ENCODE measurements at places on chromosomes 6 and 20.

DNA sequence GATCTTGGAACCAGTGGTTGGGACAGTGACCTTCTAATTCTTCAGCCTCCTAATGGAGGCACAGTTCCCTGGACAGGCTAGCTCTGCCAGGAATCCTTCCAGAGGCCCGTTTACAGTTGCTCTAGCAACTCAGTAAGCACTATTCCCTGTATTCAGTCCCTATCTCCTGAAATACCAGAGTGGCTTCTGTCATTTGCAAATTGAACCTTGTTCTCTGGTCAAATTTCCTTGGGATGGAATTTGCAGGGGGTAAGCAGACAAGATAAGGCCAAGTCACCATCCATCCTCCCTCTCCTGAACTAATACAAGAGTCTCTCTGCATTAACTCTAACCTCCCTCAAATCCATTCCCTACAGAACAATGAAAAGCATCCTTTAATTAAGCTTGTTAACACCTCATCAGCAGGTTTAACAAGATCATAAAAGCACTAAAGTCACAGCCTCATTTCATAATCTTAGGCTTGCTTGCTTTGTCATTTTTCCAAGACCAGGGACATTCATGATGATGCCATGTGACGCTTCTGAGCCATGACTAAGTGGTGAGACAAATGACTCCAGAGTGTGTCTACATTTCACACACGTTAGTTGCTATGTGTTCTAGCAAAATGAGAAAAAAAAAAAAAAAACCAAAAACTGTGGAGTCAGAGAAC lies 37.1 kb downstream of the SLC22A23 start:
- no peak for DNase-seq

DNA sequence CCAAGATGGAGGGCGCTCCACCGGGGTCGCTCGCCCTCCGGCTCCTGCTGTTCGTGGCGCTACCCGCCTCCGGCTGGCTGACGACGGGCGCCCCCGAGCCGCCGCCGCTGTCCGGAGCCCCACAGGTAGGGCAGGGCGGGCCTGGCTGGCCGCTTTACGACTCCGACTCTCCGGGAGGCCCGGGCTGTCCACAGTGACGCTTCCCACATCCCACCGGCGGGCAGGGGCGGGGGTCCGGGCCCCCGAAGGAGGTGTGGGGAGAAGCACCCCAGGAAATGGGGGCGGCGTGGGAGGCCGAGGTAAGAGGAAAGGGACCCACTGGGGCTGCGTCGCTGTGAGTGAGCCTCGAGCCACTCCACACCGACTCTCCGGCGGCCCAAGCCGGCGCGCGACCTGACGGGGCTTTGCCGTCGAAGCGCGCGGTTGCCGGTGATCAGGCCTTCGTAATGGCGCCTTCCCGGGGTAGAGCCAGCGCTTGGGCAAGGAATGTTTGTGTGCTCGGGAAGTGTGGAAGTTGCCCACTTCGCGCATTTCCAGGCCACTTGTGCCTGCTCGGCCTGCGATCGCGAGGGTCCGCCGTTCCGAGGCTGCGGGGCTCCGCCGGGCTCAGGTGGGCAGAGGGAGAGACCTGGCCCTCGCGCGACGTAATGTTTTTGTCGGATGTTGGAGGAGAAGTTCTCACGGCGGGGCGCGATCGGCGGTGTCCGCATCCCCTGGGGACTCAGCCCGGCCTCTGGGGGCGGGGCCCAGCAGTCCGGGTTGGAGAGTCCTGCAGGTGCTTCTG lies 427 bp downstream of the GINM1 start:
- DNase-seq: peak; percentile 66

- no peak for DNase-seq
Observed at GRCh38 chr20:36917240-36917639, 34.3 kb downstream of the SAMHD1 start.

DNA sequence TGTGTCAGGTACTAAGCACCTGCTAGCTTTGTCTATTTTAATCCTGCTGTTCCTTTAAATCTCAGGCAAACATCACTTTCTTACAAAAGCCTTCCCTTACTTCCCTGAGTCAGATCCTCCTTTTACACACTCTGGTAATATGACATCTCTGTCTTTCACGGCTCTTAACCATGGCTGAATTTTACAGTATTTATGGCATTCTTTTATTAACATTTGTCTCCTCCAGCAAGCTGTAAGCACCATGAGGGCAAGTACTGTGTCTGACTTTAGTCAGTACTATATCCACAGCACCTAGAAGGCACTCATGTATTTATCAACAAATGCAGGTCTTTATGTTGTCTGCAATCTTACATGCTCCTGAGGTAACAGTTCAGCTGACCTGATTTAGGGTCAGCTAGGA lies 33.7 kb upstream of the HBS1L start:
- DNase-seq: no peak

DNA sequence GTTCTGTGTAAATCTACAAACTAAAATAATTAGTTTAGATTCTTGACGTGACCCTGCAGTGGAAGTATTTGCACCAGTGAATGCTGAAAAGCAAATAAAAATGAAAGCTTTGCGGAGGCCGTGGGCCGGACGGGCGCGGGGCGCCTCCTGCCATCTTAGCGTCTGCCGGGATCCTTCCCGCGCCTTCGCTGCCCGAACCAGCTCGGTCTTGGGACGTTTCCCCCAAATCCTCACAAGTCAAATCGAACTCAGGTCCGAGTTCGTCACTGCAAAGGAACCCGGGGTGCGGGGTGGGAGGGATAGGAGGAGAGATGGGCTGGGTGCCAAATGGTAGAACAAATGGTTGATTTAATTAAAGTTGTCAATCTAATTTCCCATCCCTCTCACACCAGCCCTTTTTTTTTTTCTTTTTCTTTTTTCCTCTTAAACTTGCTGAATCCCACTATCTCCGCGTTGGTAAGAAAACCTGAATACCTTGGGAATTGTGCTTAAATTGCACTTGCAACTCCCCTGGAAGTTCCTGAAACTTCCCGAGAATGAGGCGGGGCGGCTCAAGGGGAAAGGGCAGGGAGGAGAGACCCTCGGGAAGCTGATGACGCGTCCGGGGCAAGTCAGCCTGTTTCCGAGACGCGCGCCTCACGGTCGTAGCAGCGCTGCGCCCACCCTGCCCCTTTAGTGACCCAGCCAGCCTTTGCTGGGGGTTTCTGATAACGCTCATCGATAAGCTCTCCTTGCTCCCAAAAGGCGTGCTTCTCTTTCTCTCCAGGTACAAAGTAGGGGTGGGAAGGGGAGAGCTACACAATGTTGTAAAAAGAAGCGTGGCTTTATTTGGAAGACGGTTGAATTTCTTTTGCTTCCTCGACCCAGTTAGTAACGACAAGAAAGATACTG lies 1.8 kb downstream of the GJA1 start:
- DNase-seq: peak; percentile 2

DNA sequence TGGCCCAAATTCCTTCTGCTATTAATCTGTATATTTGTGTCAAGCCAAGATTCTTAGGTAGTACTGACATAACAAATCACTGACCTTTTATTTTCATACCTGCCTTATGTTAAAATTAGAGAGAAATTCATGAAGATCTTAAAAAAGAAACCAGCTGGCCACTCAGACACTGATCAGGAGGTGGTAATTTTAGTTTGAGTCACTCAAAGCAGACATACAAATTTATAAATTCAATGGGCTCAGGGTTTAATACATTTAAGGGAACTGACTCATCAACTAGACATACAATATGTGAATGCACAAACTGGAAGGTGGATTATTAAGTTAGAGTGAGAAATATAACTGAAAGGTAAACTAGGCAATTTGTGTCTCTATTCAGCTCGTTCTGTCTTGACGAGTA lies 711.9 kb upstream of the EYS start:
- DNase-seq: no peak

GRCh38 chr6:119122336-119122735 lies 43.9 kb upstream of the FAM184A start:
- no peak for DNase-seq

- DNase-seq: no peak
Observed at GRCh38 chr20:24166123-24166381, 177.5 kb upstream of the GGTLC1 start.

- peak; percentile 43 for DNase-seq
Observed at GRCh38 chr6:27237089-27237803, 10.3 kb upstream of the PRSS16 start.

DNA sequence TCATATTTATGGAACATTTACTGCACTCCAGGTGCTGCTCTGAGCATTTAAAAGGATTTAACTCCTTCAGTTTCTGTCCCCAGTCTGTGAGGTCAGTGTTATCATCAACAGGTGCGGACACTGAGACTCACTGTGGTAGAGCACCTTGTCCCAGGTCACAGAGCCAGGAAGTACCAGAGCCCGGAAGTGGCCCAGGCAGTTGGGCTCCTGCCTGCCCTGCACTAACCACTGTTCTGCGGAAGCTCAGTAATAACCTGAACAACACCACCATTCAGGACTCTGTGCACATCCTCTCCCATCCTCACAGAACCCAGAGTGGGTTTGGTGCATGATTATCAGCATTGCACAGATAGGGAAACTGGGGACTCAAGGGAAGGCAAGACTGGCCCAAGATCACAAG lies 16.8 kb upstream of the SIRPG start:
- DNase-seq: peak; percentile 33

- DNase-seq: no peak
Observed at GRCh38 chr20:25389401-25389857, 1.2 kb downstream of the ABHD12 start.

DNA sequence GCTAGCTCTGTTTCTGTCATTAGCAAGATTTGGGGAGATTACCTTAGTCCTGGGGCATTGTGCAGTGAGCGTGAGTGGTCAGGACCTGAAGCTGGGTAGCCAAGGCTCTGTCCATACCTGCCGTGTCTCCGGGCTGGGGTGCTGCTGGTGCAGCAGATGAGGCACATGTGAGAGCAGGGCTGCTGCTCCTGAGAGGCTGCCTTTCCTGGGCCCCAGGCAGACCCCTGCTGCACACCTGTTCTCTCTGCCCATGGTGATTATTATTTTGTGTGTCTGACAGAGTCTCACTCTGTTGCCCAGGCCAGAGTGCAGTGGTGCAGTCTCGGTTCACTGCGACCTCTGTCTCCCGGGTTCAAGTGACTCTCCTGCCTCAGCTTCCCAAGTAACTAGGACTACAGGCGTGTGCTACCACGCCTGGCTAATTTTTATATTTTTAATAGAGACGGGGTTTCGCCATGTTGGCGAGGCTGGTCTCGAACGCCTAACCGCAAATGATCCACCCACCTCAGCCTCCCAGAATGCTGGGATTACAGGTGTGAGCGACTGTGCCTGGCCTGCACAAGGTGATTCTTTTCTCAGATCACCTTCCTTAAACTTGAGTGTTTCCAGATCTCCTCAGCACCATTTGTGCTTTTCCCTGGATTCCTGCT lies 36.8 kb upstream of the IRF4 start:
- no peak for DNase-seq

- DNase-seq: no peak
Observed at GRCh38 chr6:52024451-52025068, 62.9 kb downstream of the PKHD1 start.

- no peak for DNase-seq
Observed at GRCh38 chr6:126077810-126078776, 91.8 kb downstream of the TRMT11 start.

DNA sequence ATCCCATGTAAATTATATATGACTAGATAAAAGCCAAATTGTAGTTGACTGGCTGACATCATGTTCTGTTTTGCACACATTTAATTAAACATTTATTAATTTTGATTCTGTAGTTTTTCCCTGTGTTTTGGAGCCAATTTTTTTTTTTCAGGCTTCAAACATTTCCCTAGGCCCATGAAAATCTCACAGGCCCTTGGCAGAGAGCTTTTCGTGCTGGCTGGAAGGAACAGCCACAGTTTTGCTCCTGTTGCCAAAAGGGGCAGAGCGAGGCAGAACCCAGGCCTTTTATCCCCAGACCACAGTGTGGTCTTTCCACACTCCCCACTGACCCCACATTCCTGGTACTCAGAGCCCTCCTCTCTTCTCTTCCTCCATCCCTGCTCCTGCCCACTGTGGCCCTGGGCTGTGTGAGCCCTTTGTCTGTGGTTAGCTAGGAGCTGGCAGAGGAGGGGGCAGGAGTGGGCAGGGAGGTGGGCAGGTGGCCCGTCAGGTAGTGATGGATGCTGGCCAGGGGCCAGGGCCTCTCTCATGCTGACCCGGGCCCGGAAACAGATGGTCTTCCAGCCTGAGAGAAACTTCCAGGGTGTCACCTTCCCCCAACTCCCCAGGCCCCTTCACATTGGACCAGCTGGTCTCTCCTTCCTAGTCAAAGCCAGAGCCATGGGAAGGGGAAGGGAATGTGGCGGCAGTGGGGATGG lies 19.4 kb upstream of the CCM2L start:
- no peak for DNase-seq

DNA sequence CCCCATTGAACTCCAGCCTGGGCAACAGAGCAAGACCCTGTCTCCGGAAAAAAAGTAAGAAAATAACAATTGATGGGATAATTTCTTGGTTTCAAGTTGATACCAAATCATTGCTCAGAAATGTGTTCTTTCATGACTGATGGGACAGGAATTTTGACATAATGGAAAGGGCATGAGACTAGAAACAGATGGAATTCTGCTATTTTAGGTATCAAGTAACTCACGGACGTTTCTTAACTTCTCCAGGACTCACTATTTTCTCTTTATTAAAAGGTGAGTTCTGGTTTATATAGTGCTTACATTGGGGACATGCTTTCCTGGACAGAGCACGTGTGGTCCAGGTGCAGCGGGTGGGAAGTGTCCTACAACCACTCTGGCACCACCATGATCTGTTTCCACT lies 6.0 kb upstream of the DSP start:
- no peak for DNase-seq

GRCh38 chr20:56985066-56985685 lies 281.3 kb downstream of the BMP7 start:
- no peak for DNase-seq

GRCh38 chr6:167742719-167743303 lies 83.9 kb upstream of the AFDN start:
- DNase-seq: no peak

GRCh38 chr20:63155266-63156165 lies 60.4 kb downstream of the YTHDF1 start:
- no peak for DNase-seq

GRCh38 chr6:62150048-62150663 lies 135.9 kb downstream of the KHDRBS2 start:
- DNase-seq: no peak

DNA sequence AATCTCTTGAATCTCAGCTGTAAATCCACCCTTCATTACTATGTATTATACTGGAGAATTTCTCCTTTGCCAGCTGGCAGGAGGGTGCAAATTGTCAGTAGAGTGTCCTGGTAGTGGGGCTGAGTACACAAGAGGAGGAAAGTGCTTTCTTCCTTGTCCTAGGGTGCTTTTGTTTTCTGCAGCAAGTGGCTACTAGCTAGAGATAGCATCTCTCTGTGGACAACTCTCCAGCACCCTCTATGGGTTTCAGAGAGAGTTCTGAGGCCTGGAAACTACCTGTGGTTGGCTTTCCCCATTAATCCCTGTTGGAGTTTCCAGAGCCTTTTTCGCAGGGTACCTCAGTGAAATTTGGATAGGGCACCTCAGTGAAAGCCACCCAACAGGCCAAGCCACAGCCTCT lies 422.5 kb upstream of the RGS17 start:
- no peak for DNase-seq

DNA sequence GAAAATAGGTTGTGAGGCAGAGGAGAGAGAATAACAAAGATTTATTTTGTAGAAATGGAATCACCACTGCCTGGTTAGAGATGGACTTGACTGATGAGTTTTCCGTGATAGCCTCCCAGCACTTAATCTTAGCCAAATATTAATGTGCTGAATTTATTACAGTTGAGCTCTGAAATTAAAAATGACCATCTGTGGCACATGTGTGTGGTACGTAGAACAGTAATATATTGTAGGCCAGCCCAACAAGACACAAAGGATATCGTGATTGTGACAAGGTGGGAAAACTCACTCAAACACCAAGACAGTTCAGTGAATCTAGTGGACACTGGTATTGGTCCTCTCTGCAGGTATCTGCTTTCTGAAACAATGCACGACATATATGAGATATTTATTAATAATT lies 119.4 kb downstream of the HAO1 start:
- DNase-seq: no peak

- DNase-seq: peak; percentile 50
Observed at GRCh38 chr6:107657755-107658461, 166.2 kb downstream of the SCML4 start.

Data from activated naive CD4-positive, alpha-beta T cell treated with Interleukin-2 at 50 U/mL for 16 hours (primary cell).